Endothelial cell (in vitro differentiated cells): ENCODE measurements at places on chromosomes 6 and 20.

- DNase-seq, result peak; percentile 65
These were observed 144.2 kb downstream of the JARID2 start for GRCh38 chr6:15389765-15390723.

- no peak for DNase-seq
These were observed 5.7 kb upstream of the TMEM30A start for GRCh38 chr6:75290136-75290945.

DNA sequence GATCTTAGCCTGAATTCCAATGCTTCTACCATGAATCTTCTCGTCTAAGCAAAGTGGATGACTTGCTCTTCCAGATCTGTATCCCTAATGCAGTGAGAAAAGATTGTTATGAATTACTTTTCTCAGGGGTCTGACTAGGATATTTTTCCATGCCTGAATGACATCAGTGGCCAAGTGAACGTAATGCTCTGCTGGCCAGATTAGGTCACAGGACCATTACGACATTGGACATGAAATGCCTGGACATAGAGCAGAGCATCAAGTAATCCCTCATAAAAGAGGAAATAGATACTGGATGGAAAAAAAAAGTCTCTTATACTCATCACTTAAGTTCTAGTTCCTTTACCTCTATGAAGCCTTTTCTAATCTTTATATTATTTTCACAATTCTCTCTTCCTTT lies 12.1 kb upstream of the THEMIS start:
- no peak for DNase-seq

DNA sequence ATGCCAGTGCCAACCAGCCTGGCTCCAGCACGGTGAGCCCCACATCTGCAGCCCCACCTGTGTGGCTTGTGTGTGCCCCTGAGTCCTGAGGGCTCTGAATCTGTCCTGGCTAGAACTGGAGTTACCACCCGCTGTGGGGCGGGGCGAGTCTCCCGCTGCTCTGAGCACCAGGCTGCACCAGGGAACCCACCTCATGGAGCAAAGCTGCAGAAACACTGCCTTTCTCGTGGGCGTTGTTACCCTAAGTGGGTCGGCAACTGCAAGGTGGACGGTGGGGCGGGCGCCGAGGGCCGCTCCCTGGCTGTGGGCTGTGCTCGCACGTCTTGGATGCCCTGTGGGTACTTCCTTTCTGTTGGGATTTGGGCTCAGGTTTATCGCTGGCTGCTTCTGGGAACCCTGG lies 12.7 kb upstream of the ZBTB46 start:
- DNase-seq, result no peak

DNA sequence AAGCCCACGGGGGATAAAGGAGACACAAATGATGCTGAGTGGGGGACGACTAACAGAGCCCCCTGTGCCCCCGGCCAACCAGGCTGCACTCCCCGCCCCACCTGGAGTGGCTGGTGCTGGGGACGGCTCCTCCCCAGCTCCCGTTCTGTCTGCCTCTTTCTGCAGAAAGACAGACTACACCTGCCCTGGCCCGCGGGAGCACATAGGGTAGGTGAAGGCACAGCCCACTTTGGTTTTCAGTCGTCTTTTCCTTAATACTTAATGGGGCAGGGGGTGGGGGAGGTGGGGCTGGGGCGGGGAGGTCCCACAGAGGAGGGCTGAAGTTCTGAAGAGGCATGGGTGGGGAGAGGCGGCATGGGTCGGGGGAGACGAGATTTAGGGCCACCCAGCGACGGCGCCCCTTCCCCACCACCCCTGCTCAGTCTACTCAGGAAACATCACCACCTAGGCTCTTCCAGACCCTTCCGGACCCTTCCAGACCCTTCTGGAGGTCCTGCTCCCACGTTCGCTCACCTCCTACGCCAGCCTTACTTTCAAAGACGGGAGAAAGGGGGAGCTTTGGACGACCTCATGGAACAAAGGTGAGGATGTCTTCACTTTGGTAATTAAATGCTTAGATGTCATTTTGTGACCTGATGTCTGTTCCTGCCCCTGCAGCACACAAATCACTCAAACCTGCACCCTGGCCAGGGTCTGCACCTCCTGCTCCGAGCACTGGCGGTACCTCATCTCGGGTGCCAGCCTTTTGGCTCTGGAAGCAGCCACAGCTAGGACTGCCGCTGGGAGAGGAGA lies 21.2 kb upstream of the FRMD1 start:
- DNase-seq, result no peak

DNA sequence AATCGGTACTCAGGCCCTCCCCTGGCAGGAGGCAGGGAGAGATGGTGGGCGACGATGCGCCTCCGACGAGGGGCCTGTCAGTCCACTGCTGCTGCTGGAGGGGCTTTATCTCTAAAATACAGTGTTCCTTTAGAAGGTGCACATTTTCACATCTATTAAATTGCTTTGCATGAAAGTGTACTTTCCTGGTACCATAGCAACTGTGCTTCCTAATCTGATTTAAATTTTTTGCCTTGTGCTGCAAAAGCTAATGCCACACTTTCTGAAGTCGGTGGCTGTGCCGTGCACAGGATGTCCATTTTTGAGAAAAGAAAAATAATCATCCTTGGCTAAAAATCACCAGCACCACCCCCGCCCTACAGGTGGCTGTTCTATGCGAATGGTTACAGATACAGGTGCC lies 262.0 kb upstream of the CDH4 start:
- no peak for DNase-seq

DNA sequence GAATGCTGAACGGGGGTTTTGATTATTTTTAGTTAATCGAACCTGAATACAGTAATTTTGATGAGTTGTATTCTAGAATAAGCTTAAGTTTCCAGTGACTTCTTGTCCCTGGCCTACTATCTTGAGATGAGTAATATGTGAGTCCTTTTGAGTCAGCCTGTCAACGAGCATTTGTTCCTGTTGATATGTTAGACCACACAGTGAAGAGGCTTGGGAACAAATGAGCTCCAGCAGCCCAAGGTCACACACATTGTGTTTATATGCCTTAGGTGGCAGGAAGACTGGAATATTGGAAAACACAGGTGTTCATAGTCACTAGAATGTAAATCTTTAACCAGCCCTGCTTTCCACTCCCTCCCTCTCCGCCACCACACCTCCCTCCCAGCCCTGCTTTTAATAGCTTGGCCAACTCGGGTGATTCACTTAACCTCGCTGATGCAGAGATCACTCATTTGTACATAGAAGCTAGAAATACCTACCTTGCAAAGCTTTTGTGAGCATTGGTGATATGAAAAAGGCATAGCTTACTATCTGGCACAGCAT lies 9.1 kb downstream of the SMPDL3A start:
- DNase-seq, result no peak

DNA sequence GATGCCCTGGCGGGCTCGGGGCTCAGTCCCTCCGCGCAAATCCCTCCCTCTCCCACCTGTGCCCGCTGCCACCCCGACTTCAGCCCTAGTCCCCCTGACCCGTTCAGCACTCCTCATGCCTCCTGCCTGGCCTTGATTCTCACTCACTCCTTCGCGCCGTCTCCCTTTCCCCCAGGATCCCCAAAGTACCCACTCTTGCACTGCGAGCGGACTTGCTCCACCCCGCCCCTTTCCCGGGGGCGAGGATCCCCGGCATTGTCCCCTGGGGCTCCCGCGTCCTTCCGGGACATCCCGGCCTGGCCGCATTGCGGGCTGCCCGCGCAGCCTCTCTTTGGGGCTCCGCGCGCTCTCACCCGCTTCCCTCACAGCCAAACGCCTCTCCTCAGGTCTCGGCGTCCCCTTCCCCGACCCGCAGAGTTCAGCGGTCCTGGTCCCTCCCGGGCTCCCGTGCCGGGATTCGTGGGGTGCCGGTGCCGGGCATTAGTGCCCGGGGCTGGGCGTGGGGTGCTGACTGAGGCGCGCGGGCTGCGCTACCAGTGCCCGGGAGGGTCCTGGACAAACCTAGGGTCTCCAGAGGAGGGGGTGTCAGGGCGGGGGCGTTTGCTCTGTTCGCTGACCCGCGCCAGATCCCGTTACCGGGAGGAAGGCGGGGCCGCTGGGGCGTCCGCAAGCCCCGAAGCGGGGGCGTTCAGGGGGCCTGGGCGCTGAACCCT lies 45.5 kb upstream of the SUPT3H start:
- peak; percentile 50 for DNase-seq

DNA sequence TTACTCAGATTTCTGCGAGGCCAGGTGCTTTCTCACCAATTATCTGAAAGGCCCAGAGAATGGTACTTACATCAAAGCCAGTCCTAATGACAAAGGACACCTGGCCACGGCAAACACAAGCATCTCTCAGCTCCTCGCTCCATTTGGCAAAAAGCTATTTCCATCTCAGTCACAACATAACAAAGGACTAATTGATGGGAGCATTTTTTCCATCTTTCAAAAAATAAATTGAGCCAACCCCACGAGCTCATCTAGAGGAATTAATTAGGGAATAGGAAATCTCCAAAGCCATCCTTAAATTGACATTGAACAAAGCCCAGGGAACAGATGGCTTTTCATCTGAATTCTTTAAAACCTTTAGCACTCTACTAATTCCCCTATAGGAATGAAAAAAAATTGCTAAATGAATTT lies 236.7 kb downstream of the HAO1 start:
- no peak for DNase-seq

- peak; percentile 92 for DNase-seq
These were observed 112.1 kb downstream of the ASXL1 start for GRCh38 chr20:32470025-32470861.

- no peak for DNase-seq
These were observed 21.6 kb downstream of the LY86 start for GRCh38 chr6:6610031-6610591.

GRCh38 chr20:13255356-13255755 lies 34.3 kb downstream of the ISM1 start:
- DNase-seq, result no peak

DNA sequence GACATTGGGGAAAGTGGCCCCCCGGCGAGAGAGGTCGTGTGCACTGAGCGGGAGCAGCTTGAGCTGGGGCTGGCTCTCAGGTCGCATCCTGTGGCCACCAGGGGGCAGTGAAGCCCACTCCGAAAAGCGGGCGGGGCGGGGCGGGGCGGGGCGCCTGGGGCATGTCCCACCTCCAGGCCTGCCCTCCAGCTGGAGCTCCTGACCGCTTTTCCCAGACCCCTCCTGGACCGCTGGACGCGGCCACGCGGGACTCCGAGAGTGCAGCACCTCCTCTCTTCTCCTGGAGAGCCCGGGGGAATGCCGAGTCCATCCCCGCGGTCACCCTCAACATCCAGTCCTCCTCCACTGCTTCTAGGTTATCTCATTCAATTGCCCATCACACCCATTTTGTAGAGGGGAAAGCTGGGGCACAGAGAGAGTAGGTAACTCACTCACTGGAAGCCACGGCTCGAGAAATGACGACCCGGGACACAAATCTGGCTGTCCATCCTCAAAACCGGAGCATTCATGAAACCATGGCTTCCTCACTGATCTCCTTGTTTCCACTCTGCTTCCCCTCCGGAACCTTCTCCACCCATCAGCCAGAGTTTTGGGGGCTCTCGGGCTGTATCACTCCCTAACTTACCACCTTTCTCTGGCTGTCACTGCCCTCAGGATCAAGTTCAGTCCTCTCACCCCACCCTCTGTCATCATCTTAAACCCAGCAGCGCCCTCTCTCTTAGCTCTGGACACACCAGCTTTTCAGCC lies 24.1 kb downstream of the COX4I2 start:
- peak; percentile 80 for DNase-seq

- DNase-seq, result no peak
These were observed 36.5 kb upstream of the MLN start for GRCh38 chr6:33840048-33840926.

GRCh38 chr6:43838276-43839036 lies 68.4 kb downstream of the VEGFA start:
- peak; percentile 23 for DNase-seq

DNA sequence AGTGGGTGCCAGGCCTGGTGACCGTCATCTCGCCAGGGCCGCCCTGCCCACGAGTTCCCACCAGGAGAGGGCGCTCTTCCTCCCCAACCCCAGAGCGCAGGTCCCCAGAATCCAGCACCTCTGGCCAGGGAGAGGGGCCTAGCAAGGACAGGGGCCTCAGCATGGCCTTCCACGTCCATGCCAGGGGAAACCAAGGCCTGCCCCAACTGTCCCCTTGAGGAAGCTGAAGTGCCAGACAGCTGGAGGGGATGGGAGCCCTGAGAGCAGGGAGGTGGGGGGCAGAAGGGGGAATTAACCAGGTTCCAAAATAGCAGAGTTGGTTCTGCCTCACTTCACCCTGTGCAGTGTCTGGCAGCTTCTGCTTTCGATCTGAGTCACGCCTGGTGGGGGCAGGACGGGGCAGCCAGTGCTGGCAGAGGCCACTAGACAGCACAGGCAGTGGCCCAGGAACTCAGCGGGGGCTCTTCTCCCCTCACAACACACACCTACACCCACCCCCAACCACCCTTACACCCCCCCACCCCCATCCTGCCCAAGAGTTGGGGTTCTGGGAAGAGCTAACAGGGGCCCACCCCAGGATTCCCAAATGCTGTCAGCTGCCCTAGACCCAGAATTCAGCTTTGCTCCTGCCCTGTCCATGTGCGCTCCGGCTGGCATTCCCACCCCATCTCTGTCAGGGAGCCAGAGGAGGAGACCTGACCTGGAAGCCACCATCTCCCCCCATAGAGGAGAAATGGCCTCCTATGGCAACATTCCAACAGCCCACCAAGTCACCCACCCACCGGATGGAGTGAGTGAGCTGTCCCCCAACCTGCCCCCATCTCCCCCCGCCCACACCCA lies 29.2 kb downstream of the TFEB start:
- peak; percentile 77 for DNase-seq

GRCh38 chr20:4932061-4932460 lies 69.2 kb downstream of the SLC23A2 start:
- no peak for DNase-seq

GRCh38 chr20:36653456-36653855 lies 7.5 kb upstream of the SLA2 start:
- DNase-seq, result no peak

DNA sequence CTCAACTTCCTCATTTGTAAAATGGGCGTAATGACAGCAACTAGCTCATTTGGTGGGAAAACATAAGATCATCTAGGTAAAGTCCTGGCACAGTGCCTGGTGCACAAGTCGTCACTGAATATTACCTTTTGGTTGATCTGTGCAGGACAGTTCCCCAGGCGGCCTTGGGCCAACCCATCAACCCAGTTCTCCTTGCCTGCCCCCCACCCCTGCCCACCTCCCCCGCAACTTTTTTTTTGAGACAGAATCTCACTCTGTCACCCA lies 99.2 kb downstream of the JPH2 start:
- no peak for DNase-seq

GRCh38 chr6:90004511-90004910 lies 110.2 kb downstream of the GJA10 start:
- DNase-seq, result no peak
